ENCODE measurements at places on chromosomes 1 and 21.

DNA sequence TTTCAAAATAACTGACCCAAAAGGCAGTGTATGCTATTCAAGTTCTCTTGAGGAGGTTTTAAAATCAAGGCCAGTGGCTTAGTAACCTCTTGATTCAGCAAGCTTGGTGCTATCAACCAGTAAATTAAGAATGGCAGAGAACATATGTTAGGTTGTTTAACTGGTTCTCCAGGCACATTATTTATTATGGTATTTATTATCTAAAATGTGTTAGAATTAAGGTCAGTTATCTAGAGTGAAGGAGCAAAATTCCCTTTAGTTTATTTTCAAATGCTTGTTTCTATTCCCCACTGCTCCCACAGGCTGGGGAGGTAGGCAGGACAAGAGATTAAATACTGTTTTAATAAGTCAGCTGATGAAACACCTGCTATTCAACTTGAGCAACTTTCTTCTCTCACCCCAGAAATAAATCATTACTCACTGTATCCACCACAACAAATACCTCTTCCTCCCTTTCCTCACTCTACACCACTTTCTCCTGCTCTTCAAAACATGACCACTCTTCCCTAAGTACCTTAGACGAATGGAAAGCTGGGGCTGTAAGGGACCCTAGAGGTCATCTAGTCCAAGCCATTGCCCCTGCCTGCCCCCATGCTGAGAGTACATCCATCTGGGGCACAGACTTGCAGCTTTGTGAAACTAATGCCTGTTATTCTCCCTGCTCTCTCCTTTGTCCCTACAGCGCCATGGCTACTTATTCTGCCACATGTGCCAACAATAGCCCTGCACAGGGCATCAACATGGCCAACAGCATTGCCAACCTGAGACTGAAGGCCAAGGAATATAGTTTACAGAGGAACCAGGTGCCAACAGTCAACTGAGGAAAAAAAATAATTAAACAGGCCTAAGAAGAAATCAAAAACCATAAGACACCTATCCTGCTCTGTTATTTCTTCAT lies 71.7 kb downstream of the PRRX1 start:
- no peak for DNase-seq

- peak; percentile 35 for DNase-seq
Observed at GRCh38 chr1:11806307-11806936, 431 bp downstream of the CLCN6 start.

DNA sequence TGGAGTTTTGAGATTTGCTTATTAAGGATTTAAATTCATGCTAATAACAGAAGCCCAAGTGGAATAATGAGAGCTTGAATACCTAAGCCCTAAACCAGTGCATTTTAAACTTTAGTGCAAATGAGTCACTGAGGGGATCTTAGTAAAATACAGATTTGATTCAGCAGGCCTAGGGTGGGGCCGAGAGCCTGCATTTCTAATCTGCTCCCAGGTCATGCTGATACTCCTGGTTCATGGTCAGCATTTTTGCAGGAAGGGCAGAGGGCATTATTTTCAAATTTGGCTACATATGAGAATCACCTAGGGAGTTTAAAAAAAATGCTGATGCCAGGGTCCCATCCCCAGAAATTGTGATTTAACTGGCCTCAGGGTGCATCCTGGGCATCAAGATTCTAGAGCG lies 39.3 kb downstream of the DNTTIP2 start:
- no peak for DNase-seq

GRCh38 chr1:222000131-222000530 lies 258.2 kb upstream of the DUSP10 start:
- no peak for DNase-seq

DNA sequence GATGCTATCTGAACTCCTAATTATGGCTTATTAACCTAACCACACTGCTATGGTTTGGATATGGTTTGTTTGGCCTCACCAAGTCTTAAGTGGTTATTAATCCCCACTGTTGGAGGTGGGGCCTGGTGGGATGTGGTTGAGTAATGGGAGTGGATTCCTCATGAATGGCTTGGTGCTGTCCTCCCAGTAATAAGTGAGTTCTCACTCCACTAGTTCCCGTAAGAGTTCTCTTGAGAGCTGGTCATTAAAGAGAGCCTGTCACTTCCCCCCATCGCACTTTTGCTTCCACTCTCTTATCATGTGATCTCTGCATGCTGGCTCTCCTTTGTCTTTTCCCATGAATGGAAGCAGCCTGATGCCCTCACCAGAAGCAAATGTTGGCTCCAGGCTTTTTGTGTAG lies 328.8 kb downstream of the PLA2G4A start:
- no peak for DNase-seq

GRCh38 chr1:221672965-221673364 lies 68.9 kb downstream of the DUSP10 start:
- DNase-seq = no peak

GRCh38 chr1:94237291-94238226 lies at the start of gene ARHGAP29:
Gene ARHGAP29, minus strand, starts transcription at chr1:94237584. Its CDS starts 5,973 bp downstream, at chr1:94231611.
- peak; percentile 65 for DNase-seq

All from dermis microvascular lymphatic vessel endothelial cell (primary cell).